Activated CD8-positive, alpha-beta memory T cell treated with anti-CD3 and anti-CD28 coated beads, Interleukin-2, amount 50 U/mL, for 4 hours (primary cell): ENCODE measurements at places on chromosomes 2 and 18.

GRCh38 chr2:129297430-129297829, 682.0 kb upstream of the RAB6C start:
- no peak for DNase-seq

GRCh38 chr2:136029149-136029548, 43.7 kb upstream of the DARS1 start:
- DNase-seq, result no peak

DNA sequence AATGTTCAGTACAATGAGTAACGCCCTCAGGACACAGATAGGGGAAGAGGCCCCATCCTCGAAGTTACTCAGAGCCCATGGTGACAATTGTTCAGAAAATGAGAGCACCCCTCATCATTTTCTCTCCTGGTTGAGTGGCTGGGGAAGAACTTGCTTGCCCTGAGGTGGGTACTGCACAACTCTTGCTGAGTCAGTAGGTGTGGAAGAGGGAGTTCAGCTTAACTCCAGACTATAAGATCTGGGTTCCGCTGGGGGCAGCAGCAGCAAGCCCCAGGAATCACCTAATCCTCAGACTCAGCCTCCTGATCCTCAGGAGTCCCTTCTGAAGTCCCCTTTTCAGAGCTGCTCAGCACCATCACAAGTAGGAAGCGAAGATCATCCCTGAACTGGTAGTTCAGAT, 123.7 kb downstream of the PIEZO2 start:
- no peak for DNase-seq

- no peak for DNase-seq
Observed at GRCh38 chr2:159137511-159138241, 148.8 kb downstream of the WDSUB1 start.

GRCh38 chr18:38330573-38330972, 765.0 kb upstream of the CELF4 start:
- DNase-seq, result no peak

- DNase-seq, result peak; percentile 48
Observed at GRCh38 chr2:98757904-98758421, 27.0 kb upstream of the MGAT4A start.

- no peak for DNase-seq
Observed at GRCh38 chr2:241929551-241930490, 60.3 kb downstream of the RTP5 start.

GRCh38 chr2:233482616-233483015, 84.0 kb downstream of the USP40 start:
- DNase-seq, result no peak

DNA sequence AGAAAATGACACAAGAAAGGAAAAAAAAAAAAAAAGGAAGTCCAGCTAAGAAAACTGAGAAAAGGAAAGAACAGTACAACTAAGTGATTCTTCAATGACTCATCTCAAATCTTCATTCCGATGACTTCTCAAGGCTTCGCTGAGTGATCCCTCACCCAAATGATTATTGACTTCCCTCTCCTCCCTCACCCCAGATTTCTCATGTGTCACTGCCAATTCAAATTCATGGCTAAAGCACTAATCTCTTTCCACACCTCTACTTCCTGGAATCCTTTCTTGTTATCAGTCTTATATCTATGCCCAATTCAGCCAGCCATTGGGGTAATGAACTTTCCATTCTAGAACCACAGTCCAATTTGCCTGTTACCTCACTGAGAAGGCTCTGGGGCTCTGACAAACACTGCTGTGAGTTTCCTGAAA, 7.2 kb upstream of the ABCB11 start:
- DNase-seq, result no peak

GRCh38 chr2:239539776-239540100, 138.9 kb upstream of the HDAC4 start:
- no peak for DNase-seq

GRCh38 chr2:211157856-211158463, 601.6 kb downstream of the CPS1 start:
- peak; percentile 46 for DNase-seq

- DNase-seq, result no peak
Observed at GRCh38 chr2:72780477-72780876, 45.4 kb downstream of the EXOC6B start.

GRCh38 chr2:46150445-46150955, 146.7 kb upstream of the EPAS1 start:
- no peak for DNase-seq

DNA sequence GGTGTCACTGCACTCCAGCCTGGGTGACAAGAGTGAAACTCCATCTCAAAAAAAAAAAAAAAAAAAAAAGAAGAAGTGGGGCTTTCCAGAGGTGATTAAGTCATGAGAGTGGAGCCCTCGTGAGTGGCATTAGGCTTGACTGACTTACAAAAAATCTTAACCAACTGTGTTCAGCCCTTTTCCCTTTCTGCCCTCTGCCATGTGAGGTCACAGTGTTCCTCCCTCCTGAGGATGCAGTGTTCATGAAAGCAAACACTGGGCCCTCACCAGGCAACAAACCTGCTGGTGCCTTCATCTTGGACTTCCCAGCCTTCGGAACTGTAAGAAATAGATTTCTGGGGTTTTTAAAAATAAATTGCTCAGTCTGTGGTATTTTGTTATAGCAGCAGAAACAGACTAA, 37.0 kb upstream of the METTL21A start:
- no peak for DNase-seq

DNA sequence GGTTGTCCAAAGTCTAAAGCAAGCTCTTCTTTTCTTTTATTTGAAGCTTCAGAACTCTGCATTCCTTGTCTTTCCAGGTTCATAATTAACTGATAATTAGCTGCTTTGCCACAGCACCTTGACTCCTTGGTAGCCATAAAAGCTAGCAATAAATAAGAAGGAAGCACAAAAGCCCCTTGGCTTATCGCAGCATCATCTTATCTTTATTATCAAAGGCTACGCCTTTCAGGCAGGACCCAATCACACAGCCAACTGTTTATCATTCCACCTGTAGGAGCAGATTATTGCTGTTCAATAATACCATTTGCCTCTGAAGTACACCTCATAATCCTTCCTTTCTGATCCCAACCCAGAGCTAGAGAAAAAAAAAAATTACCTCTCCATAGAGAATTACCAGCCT, 489.2 kb downstream of the SATB2 start:
- DNase-seq, result no peak

GRCh38 chr18:36511791-36512352, 214.4 kb downstream of the FHOD3 start:
- no peak for DNase-seq

- DNase-seq, result no peak
Observed at GRCh38 chr18:50639711-50640110, 79.8 kb downstream of the MAPK4 start.

- DNase-seq, result no peak
Observed at GRCh38 chr2:43472527-43473194, 123.2 kb downstream of the THADA start.

DNA sequence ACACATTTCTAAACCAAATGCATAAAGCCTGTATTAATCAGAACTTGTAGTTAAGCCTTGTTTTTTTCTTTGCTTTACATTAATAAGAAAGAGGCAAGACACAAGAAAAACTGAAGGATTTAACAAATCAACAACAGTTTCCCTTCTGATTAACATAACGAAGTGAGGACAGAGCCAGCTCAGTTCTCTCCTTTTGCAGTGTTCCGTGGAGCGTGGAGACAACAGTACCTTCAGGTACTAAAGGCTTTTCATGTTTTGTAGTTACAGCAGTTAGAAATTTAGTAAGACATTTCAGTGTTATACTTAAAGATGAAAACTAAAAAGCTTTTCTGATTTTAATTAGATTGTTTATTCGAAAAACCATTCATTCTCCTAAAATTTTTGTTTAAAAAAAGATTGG, 115.2 kb downstream of the FMNL2 start:
- no peak for DNase-seq

DNA sequence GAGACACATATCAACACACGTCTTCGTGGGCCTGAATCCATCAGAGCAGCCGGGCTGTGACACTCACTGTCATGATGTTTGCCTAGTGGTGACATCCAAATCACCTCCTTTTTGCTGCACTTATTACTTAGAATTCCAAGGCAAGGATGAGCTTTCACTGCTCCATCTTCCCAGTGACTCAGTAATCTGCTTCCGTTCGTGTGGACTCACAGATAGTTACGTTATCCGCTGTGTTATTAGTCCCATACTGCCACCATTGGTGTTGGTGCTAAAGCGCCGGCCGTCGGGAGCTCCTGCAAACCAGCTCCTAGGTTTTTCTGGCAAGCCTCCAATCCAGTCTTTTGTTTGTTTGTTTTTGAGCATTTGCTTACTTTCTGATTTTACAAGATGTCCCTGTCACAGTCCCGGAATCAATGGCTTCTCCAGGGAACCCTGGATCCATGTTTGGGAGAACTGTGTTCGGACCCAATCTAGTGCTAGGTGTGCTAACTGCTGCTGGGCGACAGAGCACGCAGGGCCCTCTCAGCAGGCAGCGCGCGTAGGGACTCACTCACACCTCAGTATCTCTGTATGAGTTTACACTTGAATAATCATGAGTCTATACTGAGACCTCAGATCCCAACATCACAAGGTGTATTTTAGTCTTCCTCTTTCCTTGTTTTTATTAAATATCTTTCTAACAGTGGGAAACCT, 42.6 kb downstream of the HDAC4 start:
- DNase-seq, result no peak

DNA sequence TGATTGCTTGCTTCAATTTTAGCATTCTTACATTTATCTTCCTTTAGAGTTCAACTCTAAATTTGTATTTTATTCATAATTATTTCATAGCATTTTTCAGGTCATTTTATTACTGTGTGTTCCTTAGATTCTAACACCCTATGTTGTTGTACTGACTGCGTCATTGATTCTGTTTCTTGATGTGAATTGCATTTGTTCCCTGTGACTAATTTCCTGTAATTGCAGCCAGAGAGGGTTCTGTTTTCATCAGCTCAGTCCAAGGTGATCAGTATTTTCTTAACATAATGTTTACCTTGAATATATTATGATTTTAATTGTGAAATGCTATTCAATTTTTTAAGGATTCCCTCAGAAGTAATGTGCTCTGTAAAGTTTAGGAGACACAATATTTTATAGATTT, 970.2 kb upstream of the PIK3C3 start:
- DNase-seq, result no peak

- DNase-seq, result no peak
Observed at GRCh38 chr2:108593547-108594098, 59.4 kb downstream of the LIMS1 start.

DNA sequence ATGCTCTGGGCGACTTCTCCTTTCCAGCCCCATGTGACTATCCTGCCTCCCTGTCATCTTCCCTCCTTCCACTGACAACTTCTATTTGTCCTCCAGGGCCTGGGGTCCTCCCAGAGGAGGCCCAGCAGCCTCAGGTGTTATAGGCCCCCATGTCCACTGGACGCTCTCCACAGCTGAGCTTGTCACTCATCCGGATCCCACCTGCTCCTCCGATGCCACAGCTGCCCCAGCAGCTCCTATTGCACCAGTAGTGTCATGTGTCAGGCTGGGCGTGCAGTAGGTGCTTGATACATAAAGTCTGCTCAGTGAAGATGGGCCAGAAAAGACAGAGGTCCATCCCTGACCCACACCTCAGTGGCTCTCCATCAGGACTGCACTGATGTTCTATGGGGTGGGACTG, 305.7 kb upstream of the MYT1L start:
- DNase-seq, result no peak

GRCh38 chr18:33135951-33136660, 304.4 kb downstream of the CCDC178 start:
- DNase-seq, result no peak

DNA sequence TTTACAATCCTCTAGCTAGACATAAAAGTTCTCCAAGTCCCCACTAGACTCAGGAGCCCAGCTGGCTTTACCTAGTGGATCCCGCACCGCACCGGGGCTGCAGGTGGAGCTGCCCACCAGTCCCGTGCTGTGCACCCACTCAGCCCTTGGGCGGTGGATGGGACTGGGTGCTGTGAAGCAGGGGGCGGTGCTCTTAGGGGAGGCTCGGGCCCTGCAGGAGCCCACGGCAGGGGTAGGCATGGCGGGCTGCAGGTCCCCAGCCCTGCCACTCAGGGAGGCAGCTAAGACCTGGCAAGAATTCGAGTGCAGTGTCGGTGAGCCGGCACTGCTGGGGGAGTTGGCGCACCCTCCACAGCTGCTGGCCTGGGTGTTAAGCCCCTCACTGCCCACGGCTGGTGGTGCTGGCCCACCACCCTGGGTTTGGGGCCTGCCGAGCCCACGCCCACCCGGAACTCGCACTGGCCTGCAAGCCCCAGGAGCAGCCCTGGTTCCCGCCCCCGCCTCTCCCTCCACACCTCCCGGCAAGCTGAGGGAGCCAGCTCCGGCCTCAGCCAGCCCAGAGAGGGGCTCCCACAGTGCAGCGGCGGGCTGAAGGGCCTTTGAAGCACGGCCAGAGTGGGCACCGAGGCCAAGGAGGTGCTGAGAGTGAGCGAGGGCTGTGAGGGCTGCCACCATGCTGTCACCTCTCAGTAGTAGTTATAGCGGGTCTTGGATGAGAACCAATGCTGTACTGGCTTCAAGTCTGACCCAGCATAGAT, 255.2 kb downstream of the CDH7 start:
- DNase-seq, result peak; percentile 8

DNA sequence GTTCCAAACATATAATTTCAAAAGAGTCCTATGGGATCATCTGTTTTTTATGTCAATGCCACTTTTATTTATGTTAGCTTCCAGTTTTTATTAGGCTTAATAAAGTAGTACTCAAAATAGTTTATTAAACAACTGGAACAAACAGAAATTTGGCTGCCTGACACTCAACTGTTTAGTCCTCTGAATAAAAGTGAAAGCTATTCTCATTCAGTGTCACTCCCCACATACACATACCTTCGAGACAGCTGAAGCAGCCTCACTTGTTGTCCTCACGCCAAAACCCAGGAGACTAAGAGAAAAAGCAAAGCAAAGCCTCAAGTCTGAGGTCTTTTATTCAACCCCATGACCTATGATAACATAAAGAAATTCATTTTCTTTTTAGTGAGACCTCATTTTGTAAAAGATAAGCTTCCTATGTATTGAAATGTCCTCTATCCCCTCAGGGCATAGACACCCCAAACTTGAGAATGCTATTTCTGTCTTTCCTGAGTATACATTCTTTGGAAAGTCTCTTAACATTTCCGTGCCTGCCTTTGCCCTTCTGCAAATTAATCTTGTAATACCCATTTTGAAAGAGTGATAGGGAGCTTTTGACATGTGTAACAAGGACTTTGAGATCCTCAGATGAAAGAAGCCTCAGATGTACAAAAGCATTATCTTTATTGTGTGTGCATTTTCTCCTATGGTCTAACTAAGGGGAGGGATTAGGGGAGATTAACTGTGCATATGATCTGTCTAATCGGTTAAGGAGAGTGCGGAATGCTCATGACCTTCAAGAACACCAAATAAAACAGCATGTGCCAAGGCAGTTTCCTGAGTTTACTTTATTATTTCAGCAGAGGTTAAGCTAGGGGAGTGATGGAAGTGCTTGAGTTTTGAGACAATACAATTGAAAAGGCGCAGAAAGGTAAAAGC, 1523.7 kb upstream of the PIK3C3 start:
- DNase-seq, result no peak

GRCh38 chr2:241794250-241794823, 14.7 kb upstream of the NEU4 start:
- no peak for DNase-seq
